ENCODE measurements at places on chromosomes 1 and 21. TPM values are rescaled to one million over a fixed set of nuclear protein-coding genes. Genes with fewer than 3 reads are reported as not detected.

The UCK2 gene
- total RNA-seq: 42.6 TPM

DNA sequence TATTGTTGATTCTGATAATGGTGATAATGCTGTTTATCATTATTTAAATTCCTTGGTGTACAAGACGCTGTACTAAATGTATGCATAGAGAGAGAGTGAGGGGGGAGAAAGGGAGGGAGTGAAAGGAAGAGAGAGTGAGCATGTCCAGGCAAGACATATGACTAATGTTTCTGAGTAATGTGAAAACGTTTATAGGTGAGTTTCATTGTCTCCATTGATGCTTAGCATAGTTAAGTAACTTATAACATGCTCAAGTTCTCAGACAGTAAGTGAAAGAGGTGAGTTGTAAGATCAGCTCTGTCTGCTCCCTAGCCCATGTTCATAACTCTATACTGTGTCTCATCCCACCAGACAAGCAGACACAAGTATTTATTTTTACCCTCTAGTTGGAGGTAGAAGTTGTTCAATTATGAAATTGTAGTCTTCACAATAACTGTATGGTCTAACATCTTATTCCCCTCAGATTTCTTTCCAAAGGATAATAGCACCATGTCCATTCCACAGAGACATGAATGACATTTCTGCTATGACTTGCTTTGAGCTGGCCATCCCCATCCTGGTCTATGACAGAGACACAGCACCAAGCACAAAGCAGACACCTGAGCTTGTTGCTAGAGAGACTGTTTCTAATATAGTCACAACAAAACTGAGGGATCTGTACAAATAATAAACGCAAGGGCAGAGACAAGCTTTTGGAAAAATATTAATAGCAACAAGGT, 285.1 kb downstream of the CACNA1E start:
- no peak for DNase-seq

DNA sequence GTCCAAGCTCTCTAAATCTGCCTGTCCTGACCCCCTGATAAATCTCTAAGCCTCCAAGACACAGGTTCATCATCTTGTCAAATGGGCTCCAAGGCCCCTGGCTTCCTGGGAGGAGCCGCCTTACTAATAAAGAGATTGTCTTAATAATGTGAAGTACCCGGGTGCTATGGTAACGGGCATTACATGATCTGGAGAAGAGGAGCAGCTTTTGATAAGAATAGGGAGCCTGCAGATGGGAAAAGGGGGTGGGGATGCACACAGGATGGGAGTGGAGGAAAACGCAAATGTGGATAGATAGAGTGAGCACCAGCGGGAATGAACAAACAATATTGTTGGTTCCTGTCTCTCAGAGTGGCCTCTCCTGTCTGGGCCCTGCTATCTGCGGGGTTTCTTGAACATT, 11.9 kb upstream of the RXRG start:
- DNase-seq: no peak

DNA sequence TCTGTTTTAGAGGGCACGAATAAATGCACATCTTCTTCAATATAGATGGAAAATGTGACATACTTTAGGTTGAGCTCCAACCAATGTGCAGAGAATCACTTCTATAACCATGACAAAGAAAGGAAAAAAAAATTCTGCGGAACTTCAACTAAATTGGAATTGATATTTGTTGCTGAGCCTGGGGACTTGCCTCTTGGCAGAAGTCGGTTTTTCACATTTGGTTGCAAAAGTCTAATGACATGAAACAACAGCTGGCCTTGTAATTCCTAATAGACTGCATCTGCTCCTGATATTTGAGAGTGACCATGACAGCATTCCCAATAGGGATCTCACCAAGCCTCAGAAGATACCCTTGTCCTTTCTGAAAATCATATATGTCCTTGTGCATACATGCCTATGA, 112.8 kb downstream of the PRRX1 start:
- DNase-seq: no peak

DNA sequence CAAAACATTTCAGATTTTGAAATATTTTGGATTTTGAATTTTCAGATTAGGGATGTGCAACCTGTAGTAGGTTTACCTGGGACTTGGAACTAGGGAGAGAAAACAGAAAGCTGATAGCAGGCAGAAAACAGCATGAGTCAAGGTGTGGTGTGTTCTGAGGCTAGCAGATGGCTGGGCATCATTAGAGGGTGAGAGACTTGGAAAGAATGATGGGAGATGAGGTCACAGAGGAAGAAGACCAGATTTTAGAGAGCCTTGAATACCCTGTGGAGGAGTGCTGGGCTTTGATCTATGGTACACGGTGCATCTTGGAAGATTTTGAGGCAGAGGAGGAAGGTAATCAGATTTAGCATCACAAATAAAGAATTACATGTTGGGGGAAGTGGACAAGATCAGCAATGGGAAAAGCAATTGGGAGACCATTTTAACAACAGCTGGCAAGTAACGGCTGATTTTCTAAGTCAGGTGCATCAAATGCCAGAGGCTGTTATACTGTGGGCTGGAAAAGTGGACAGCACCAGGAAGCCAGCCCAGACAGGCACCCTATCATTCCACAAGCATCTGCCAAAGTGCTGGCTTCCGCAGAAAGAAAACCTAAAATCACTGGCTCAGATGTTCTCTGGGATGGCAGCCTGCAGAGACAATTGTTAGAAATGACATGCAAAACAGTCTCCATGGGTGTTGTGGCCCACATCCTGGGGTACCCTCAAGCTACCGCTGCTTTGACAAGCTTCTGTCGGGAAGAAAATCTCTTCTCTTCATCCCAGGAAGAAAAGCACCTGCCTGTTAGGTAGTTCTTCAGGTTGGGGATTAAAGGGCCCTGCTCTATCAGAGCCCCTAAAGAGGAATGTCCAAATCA, 30.9 kb upstream of the CAMK1G start:
- no peak for DNase-seq

DNA sequence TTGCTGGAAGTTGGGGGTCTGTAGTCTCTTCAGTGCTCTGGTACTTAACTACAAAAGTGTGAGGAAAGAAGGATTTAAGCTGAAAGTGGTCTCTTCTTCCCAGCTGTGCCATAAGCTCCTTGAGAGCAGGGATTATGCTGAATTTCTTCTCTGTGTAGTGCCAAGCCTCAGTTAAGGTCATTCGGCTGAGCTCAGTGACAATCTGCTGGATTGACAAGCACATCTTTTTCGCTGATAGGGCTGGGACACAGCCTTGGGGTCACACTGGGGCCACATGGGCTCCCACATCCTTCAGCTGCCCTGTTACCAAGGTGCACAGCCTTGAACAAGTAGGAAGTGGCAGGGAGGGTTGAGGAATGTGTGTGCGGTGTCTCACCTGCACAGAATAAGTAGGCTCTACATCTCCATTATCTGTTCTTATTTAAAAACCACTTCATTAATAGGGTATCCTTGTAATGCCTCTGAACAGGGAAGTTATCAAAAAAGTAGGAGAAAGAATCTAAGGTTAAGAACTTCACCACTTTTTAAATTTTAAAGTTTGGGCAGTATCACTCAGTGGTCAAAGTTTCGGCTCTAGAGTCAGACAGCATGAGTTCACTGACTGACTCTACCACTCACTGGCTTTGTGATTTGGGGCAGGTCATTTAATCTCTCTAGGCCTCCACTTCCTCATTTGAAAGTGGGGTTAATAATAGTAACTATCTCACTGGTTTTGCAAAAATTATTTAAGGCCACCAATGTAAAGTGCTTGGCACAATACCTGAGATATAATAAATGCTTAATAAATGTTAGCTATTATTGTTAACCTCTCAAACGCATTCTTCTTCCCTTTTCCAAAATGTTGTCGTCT, 10.3 kb downstream of the ZBTB40 start:
- no peak for DNase-seq

DNA sequence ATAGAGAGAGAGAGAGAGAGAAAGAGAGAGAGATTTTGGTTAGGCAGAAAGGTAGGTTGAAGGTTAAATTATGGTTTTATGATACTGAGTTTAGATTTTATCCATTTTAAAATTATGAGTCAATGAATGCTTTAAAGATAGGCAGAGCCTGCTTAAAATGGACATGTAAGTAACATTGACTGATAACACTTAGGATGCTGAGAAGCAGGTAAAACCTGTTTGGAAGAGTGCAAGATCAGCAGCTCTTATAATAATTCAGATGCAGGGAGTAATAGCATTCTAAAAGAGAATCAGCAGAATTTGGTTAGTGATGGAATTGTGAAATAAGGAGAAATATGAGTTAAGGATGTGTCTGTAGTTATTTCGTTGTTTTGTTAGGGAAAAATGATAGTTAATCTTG, 446.6 kb downstream of the PLA2G4A start:
- no peak for DNase-seq

DNA sequence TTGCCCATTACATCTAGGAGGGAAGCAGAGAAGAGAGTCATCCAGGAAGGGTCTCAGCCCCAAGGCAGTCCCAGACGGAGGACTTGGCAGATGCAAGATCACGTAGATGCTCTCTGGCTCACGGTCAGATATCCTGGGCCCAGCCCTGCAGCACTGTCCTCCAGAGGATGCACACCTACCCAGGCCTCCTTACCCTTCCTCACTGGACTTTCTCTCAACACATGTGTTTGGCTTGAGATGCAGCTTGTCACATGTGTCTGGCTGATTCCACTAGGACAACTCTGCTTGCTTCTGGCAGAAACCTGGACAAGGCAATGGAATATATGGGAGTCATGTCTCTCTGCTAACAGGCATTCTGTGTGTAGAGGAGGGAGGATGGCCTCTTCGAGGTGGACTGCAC, 32.4 kb upstream of the POU3F1 start:
- DNase-seq: no peak

DNA sequence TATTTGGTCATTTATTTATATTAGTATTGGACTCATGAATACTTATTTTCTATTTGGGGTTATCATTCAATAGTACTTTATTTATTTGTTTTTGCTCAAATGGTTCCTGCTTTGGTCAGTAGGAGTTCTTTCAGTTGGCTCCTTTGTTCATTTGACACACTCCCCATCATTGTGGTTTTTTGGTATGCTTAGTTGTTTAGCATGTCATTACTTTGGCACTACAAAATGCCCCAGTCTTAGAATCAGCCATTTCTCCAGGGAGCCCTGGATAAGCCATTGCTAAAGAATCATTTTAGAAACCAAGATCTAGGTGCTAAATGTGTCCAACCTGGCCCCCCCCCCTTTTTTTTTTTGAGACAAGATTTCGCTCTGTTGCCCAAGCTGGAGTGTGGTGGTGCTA, 61.7 kb upstream of the MRPS6 start:
- no peak for DNase-seq

DNA sequence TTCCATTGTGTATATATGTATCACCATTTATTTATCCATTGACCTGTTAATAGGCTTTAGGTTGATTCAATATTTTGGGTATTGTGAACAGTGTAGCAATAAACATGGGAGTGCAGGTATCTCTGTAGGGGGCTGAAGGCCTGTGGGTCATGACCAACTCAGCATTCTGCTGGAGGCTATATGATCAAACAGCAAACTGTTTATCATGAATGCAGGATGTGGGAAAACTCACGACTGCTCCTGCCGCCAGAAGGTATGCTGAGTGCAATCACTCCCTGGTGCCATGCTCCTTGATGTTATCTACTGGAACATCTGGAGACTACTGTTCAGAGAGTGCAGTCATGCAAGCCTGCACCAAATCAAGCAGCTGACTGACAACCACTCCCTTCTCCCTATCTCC, 275.2 kb downstream of the COL11A1 start:
- DNase-seq: no peak

All from lower leg skin (tissue), 4 donors.